AG08395 (cell line): ENCODE measurements at places on chromosomes 4 and X.

GRCh38 chr4:173434231-173434630, 35.3 kb upstream of the SCRG1 start:
- no peak for DNase-seq

DNA sequence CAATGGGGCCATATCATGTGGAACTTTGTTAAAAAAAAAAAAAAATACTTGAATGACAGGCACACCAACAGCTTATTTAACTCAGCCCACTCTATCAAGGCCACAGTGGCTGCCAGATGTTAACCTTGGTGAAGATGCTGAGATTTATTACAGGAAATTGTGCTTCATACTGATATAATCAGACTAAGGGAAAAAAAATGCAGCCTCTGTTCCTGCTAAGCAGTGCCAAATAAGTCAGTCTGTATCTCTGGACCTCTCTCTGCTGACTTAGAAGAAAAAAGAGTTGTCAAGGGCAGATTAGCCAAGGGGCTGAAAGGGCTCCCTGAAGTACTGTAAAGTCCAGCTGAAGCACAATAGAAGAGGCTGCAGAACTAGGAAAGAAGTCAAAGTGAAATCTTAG, 677.7 kb upstream of the HTR2C start:
- no peak for DNase-seq

GRCh38 chr4:24655326-24655725, 71.0 kb upstream of the DHX15 start:
- DNase-seq = no peak

DNA sequence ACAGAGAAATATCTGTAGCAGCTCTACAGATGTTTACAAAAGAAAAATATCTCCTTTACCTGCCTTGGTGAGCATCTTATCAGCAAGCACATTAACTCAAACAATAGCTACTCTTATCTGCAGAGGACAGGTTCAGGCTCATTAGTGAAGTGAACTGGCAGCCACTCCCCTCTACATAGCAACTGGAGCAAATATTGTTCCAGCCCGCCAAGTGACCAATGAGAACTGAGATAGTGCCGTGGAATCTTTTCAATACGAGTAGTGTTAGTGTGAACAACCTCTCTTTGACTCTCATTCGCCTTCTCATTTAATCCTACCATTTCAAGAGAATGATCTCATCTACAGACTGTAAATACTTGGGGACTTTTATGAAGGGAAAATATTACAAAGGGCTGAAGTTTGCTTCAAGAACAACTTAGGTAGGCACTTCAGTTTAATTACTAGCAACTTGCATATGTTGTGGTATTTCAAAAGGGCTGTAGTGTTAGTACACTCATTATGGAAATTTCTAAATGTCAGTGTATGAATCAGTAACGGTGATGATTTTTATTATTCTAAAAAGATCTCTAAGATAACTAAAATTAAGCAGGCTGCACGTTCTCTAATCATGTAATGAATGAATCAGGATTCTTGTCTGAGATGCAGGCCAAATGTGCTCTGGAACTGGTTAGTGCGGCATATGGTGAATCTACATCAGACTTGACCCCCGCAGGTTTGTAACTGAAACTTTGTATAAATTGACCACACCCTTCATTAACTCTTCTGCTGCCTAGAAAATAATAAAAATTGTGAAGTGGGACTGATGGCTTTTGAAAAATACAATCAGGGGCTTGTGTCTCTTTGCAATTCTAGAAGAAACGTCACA, 72.4 kb downstream of the PALLD start:
- DNase-seq = peak; percentile 35

- no peak for DNase-seq
Measured at GRCh38 chr4:176746846-176747245, 45.9 kb downstream of the VEGFC start.

DNA sequence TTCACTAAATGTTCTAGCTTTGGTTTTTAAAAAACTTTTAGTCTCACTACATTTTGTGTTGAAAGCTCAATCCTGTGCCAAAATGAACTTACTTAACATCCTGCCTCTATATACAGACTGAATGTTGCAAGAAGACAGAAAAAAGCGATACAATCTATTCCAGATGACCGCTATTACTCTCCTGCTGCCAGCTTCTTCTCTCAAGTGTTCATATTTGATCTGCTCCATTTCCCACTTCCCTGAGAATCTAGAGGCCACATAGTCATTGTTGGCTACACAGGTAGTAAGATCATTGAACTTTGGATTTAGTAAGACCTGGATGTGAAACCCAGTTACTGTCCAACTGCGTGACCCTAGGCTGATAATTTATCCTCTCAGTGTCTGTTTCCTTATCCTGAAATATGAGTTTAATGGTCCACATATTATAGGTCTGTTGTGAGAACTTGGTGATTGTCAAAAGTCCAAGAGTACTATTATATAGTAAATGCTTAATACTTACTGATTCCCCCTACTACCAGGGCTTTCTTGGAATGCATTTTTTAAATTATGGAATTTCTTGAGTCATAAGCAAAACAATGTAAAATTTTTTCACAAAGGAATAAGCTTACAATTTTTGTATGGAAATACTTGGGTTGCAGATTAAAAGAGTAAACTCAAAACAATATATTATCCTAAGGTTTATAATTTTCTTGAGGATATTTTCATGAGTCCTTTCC, 976.8 kb upstream of the ADGRL3 start:
- no peak for DNase-seq

DNA sequence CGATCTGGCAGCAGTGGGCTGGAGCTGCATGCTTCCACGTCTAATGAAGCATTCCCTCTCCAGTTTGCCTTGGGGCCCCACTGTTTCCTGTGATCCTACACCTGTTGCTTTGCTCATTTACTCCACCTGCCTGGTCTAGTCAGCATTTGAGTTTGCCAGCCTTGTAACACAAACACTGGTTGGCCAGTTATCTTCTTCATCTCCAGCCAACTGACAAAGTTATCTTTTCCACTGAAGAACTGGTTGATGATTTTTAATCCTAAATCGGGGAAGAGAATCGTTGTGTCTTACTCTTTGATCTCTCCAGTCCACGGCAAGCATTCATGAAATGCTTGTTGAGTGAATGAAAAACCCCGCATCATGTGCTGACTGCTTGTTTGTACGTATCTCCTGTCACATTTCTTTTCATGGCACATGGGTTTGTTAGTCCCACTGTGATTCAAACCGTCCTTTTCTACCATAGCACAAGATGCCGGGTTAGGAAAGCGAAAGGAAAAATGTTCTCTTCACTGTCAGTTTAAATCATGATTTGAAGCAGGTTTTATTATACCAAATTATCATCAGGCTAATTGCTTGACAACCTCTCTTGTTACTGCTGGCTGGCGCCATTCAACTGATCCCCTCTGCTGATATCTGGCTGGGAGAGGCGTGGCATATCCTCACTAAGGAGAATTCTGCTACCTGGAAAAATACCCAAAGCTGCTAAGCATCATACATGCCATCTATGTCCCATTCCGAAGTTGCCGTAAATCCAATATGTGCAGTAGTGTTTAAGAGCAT, 144.8 kb downstream of the SHROOM3 start:
- no peak for DNase-seq
